ENCODE measurements at places on chromosomes 5 and 9.
A peak's percentile ranks its signal among the peaks of the same experiment; 100 is the strongest.

- no peak for DNase-seq
Measured at GRCh38 chr9:86322973-86323644, 31.1 kb downstream of the TUT7 start.

DNA sequence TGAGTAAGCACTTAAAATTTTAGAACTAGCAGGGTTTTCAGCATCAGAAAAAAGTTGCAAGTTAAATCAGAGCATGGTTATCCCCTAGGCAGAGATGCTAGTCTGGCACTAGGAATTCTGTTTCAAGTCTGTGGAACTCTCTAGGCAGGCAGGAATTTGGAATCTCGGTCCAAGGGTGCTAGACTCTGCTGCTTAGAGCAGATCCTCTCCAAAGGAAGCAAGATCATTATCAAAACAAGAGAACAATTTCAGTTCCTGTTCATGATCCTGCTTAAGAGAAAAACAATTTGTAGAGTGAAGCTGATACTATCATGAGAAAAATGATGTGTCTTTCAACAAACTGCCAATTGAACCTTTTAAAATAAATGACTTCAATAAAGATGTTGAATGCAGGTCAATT is 420.7 kb downstream of the KIF4B start:
- DNase-seq, result no peak

- no peak for DNase-seq
Measured at GRCh38 chr5:83179966-83180365, 102.6 kb downstream of the XRCC4 start.

- no peak for DNase-seq
Measured at GRCh38 chr5:168136340-168136739, 155.1 kb upstream of the WWC1 start.

DNA sequence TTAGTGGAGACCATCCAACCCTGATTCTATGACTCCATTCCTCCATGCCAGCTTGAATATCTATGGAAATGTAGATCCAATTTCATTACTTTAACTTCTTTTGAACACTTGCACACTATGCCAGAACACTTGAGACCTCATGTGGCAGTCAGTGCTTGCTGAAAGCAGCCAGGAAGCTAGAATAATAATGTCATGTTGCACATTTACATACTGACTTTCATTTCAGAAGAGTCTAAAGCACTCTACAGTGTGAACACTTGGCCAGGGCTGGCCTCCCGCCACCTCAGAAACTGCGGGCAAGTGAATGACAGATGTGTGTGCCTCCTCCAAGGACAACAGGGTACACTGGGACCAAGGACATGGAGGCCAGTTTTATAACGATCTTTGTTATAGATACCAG is 97.3 kb downstream of the SLF1 start:
- no peak for DNase-seq

GRCh38 chr5:65305913-65306312 is 175.8 kb downstream of the ADAMTS6 start:
- DNase-seq, result no peak

- DNase-seq, result no peak
Measured at GRCh38 chr5:124045412-124045811, 533.4 kb downstream of the CSNK1G3 start.

DNA sequence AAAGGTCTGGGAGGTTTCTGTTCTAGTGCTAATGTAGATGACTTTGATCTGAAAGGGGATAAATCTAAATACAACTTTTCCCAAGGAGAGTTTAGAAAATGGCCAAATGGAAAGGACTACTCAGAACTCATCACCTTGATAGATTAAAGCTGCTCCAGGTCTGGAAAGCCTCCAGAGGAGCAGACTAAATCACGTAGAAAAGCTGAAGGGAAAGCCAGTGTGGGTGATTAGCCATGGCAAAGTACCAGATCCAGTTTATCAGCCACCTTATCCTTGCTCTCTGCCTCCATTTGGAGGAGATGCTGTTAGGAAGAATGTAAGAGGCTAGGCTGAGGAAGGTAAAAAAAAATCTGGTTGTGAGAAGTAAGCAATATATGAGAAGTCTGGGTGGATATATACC is 120.7 kb upstream of the RAI14 start:
- no peak for DNase-seq

GRCh38 chr5:55604611-55605067 is 69.9 kb upstream of the PLPP1 start:
- DNase-seq, result no peak

- no peak for DNase-seq
Measured at GRCh38 chr5:120954255-120954654, 490.2 kb downstream of the PRR16 start.

- peak; percentile 46 for DNase-seq
Measured at GRCh38 chr5:103260951-103261350, 2.4 kb downstream of the MACIR start.

GRCh38 chr5:919356-920000 is 26.8 kb downstream of the TRIP13 start:
- DNase-seq, result no peak

- DNase-seq, result no peak
Measured at GRCh38 chr5:138760448-138761110, 7.4 kb downstream of the CTNNA1 start.

DNA sequence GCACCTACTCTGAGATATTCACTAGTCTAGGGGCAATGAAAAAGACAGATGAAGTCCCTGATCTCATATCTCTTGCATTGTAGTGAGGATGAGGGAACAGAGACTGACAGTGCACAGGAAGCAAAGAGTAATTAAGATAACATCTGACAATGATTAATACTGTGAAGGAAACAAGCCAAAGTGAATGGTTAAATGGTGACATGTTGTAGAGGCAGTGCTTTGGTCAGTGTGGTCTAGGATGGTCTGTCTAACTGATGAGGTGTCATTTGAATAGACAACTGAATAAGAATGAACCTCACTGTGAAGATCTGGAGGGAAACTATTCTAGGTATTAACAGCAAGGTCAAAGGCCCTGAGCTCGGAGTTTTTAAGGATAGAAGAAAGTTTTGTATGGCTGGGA is 333.3 kb upstream of the GRIA1 start:
- DNase-seq, result no peak

- no peak for DNase-seq
Measured at GRCh38 chr5:61431923-61432620, 100.0 kb downstream of the ZSWIM6 start.

GRCh38 chr9:93974151-93974550 is 19.0 kb upstream of the BARX1 start:
- DNase-seq, result no peak

- DNase-seq, result no peak
Measured at GRCh38 chr5:104372796-104373195, 810.2 kb upstream of the NUDT12 start.

DNA sequence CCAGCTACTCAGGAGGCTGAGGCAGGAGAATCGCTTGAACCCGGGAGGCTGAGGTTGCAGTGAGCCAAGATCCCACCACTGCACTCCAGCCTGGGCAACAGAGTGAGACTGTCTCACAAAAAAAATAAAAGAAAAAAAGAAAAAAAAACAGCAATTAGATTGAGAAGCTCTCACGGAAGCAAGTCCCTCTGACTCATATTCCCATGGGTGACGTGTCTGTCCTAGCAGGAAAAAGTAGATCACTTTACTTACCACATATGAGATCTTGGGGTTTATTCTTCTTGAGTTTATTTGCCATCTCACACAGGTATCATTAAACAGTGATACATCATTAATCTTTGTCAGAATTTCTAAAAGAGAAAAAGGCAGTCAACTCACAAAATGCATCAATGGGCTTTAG is 62.6 kb downstream of the SUSD1 start:
- no peak for DNase-seq

DNA sequence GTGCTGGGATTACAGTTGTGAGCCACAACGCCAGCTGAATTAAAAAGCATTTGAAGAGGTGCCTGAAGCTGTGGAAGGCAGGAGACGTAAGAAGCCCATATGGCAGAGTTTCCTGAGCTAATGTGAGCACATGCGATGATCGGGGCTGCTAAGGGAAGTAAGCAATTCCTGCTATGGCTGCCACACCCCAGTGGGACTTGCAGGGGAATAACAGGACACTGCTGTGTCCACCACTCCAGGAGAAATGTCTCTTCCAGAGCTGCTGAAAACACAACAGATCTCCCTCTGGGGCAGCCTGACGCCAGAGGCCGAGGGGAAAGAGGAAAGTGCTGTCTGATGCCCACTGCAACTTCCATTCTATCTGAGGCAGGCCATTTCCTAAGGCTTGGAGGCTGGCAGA is 46.2 kb upstream of the ANKRD55 start:
- no peak for DNase-seq

DNA sequence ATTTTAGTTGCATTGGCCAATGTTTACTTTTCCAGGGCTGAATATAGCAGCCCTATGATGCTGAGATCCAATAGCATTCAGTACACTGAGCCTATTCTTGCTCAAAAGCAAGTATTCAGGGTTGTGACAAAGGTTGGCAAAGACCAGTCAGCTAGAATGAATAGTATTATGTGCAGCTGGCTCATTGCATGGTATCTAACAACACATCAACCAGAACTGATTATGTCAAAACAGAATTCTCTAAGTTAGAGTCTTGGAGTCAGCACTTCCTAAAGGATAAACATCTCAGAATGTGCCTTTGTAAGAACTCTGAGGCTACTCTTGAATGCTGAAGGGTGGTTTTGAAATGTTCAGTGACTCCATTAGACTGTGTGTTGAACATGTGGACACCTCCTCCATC is 774.5 kb upstream of the RGMB start:
- DNase-seq, result no peak

GRCh38 chr5:33316773-33317172 is 124.0 kb upstream of the TARS1 start:
- no peak for DNase-seq

DNA sequence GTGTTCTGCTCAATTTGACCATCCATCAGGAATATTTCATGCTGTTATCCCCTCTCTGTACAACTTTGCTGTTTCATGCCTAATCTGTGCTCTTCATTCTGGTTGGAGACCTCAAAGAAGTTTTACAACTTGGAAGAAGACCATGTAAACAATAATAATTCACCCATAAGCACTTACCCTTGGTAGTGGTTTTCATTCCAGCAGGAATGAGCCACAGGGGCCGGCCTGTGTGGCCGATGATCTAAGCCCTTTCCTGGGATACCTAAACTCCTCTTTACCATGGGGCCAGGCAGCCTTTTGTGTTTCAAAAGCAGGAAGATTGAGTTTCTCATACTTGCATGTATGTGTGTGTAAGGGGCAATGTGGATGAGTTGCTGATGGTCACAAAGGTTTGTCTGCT is 165.0 kb downstream of the FGF1 start:
- DNase-seq, result no peak

- no peak for DNase-seq
Measured at GRCh38 chr9:111953444-111953843, 56.8 kb downstream of the UGCG start.

DNA sequence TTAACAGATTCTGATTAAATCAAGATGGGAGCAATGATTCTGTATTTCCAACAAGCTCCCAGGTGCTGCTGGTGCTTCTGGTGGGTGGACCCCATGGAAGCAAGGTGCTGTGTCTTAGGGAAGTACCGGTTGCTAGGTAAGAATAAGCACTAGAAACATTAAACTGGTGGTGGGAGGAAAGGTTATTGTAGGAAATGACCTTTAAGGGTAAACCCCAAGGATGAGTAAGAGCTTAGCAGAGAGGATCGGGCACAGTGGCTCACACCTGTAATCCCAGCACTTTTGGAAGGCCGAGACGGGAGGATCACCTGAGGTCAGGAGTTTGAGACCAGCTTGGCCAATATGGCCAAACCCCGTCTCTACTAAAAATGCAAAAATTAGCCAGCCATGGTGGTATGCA is 16.2 kb upstream of the CREBRF start:
- DNase-seq, result no peak

DNA sequence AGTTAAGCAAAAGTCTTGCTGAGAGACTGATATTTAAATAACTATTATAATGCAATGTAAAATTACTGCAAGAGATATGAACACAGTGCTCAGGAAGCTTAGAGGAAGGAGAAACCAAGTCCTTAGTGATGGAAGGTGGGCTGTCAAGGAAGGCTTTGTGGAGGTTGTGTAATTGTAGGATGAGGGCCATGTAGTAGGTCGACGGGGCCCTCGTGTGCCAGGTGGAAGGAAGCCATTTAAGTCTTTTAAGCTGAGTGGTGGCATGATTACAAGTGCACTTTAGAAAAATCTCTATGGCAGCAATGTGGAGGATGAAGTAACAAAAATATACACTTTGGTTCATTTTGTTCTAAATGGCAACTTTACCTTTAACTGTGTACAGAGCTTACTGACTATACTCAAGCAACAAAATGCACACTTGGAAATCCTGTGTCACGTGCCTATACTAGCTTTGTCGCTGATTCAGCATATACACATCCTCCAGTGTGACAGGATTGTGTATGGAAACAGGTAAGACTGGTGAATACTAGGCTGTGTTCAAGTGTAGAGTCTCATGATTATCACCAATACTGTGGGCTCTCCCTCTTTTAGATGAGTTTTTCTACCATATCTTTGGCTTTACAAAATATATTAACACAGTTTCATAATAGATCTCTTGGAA is 78.6 kb downstream of the TMC1 start:
- DNase-seq, result no peak

- no peak for DNase-seq
Measured at GRCh38 chr5:10747678-10748622, 13.1 kb downstream of the DAP start.

DNA sequence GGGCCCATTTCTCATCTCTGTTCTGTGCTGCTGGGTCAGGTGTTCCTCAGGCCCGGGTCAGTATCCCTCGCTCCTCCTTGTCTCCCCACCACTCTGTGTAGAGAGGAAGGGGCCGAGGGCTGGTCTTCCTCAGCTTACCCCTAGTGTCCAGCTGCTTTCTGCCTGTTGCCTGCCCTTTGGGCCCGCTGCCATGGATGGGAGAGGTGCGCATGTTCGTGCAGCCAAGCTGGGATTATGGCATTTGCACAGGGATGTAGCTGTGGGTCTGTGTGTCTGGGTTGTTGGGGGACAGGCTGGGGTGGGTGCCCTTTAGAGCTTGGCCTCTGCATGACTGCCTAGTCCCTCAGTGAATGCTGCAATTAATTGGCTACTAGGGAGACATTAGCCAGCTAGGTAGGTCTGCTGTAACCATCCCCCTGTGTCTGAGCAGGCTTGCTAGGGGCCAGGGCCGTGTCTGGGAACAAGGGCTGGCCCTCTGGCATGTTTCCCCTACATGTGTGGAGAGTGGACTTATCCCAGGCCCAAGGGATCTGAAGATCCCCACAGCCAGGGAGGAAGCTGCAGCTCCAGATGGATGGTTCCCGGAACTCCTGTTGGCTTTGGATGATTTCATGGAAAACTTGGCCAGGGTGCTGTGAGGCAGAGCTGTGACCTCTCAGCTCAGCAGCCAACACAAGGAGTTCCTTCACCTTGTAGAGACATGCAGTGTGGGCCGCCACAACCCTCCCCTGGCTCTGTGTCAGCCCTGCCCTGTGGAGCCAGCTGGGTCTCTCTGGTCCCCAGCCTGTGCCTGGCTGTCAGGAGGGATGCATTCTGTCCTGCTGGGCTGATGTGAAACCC is 161.9 kb downstream of the MACROH2A1 start:
- DNase-seq, result no peak

- DNase-seq, result no peak
Measured at GRCh38 chr5:3392306-3392939, 203.2 kb upstream of the IRX1 start.

- no peak for DNase-seq
Measured at GRCh38 chr5:157598350-157598936, 22.9 kb upstream of the ADAM19 start.
